ENCODE measurements at places on chromosomes 4 and X.
A peak's percentile ranks its signal among the peaks of the same experiment; 100 is the strongest.

- DNase-seq = no peak
Measured at GRCh38 chr4:122548886-122549630, 71.8 kb downstream of the IL21 start.

- DNase-seq = no peak
Measured at GRCh38 chr4:174403177-174403543, 119.1 kb downstream of the HPGD start.

DNA sequence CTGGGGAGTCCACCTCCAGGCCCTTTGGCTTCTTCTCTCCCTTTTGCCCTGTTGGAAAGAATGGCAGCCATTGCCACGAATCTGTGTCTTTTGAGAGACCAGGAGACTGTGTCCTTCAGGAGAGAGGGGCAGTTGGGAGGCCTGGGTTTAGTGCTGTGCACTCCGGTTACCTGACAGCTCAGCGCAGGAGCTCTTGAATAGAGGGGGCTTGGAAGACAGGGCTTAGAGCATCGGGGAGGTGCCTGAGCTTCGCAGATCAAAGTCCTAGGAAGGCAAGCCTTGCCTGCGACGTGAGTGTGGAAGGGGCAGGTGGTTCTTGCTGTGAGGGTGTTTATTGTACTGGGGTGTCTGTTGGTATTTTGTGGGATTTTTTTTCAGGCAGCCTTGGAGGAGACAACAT, 41.9 kb upstream of the TADA2B start:
- DNase-seq = no peak

DNA sequence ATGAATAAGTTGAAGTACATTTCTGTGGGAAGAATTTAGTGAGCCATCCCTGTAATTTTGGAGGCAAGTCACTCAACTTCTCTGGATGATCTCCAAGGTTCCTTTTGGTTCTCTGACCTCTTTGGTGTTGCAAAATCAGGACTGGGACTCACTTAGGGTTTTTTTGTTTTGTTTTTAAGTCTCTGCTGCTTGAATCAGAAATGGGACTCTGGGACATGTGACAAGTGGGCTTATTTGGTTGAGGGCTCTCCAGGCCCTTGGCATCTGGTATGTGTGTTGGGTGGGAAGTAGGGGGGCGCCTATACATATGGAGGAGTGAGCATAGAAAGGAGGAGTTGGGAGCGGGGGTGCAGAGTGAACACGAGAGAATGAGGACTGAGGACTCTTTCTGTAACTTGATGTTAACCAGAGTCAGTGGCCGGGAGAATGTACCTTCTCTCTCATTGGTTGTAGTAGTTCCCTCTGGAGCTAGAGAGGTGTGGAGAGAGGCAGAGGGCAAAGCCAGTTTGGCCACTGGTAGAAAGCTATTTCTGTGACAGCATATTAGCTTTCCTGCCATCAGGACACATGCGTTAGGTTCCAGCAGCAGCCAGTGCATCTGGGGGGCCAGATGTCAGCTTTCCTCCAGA, 1.9 kb downstream of the ARHGAP10 start:
- peak; percentile 63 for DNase-seq

DNA sequence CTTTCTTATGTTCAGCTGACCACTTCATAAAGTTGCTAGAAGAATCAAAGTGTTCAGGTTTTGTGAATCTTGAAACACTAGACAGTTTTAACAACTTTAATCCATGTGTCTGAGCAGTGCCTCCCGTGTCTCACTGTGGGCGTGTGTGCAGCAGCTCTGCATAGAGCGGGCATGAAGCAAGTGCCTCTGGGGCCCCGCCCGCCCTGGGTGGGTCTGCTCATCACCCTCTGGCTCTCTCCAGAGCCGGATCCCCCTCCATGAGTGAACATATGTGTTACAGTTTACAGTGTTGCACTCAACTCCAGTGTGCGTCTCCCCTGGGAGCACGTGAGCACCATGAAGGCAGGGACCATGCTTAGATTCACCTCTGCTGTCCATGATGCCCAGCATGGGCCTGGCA, 37.6 kb upstream of the CRMP1 start:
- DNase-seq = no peak

GRCh38 chrX:25125483-25125882, 109.7 kb upstream of the ARX start:
- DNase-seq = no peak

GRCh38 chr4:93865650-93866049, 37.1 kb downstream of the ATOH1 start:
- no peak for DNase-seq

GRCh38 chrX:32289356-32289755, 922.0 kb downstream of the DMD start:
- no peak for DNase-seq

GRCh38 chrX:18026166-18026565, 165.1 kb upstream of the RAI2 start:
- no peak for DNase-seq

DNA sequence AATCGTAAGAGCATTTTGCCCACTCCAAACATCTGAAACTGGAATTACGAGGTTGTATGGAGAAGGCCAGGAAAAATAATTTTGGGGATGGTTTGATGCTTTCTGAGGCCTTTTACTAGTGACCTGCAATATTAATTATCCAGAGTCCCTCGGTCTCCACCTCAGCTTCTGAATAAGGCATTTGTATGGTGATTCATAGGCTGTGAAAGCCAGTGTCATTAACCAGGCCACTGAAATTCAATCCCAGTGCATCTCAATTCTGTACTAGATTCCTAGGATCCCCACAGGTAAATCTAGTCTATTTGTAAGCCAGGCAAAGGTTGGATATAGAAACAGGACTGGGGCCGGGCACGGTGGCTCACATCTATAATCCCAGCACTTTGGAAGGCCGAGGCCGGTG, 135.4 kb upstream of the RBPJ start:
- no peak for DNase-seq

- no peak for DNase-seq
Measured at GRCh38 chrX:47184486-47184885, 9.1 kb upstream of the UBA1 start.

DNA sequence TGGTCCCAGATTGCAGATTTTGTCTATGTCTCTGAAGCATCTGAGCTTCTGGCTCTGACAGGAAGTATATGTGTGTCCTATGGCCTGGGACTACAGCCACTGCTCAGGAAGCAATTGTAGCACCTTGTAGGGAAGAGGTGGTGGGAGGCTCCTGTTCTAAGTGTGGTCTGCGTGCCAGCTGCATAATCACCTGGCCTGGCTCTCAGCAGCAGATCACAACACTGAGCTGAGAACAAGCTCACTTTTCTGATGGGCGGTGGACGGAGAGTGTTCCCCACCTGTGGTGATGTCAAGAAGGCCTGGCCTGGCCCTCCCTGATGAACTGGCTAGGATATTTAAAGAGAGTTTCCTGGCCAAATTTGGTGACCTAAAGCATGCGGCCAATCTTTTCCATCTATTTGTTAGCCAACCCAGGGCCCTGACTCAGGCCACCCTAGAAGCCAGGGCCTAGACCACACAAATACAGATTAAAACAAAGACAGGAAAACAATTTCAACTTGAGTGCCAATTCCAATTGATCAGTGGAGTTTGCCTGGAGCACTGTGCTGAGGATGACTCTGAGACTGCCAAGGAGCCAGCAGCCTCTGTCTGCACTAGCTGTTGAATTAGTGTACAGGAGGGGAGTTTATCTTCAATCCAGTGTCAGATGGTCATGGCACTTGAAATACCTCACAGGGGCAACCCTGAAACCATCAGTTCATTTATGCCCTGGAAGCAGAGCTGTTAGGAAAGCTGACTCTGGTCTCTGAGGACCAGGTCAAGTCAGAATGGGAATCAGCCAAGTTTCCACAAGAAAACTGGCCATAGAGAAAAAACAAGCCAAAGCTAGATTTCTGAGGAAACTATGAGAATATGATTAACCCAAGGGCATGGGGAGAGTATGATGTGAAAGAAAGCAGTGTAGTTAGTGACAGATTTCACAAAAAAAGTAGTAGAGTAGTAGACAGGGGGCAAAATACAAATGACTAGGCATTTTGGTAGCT, 47.4 kb downstream of the PRDM5 start:
- no peak for DNase-seq

DNA sequence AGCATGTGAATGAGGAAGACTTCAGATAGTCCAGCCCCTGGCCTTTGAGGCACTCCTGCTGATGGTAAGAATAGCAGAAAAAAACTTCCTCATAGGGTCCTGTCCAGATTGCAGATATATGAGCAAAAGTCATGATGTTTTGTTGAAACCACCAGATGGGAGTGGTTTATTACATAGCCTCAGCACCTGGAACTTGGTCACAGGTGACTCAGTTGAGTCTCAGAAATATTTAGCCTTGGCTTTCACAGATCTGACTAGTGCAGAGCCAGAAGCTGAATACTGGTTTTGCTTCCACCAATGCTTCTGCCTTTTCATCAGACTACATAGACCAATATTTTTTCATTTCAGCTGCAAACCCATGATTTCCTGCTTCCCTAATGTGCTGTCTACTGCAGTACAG, 994.9 kb upstream of the SLIT2 start:
- DNase-seq = no peak

- no peak for DNase-seq
Measured at GRCh38 chr4:121208244-121209007, 44.3 kb upstream of the TNIP3 start.

DNA sequence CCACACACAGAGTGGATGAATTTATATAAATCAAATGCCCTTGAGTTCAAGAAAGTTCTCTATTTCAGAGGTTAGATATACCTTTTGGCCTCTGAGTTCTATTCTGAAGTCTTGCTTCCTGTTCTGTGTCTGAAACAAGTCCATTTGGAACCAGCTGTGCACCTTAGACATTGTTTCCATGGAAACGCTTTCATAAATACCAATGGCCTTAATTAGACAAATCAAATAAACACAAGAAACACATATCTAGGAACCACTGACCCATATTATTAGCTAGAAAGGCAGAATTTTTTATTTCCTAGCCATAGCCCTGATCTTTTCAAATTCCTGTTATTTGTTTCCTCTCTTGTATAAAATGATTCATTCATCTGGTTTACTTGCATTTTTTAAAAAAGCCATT, 8.4 kb upstream of the C4orf54 start:
- DNase-seq = no peak

- no peak for DNase-seq
Measured at GRCh38 chr4:154960476-154960875, 179.4 kb downstream of the RBM46 start.

- DNase-seq = peak; percentile 0
Measured at GRCh38 chr4:104859601-104860237, 287.0 kb upstream of the TET2 start.

DNA sequence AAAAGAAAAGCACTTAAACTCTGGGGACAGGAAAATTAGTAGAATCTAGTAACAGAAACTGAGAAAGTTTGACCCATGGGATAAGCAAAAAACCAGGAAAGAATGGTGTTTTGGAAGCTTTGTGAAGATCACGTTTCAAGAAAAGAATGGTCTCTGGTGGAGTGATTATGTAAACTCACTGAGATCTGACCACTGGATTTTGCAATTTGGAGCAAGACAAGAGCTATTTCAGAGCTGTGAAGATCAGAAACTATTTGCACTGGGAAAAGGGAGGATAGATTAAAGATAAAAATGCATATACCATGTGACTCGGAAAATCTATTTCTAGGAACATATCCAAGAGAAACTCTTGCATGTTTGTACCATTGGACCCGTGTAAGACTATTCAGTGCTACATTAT, 4.3 kb downstream of the TMPRSS11D start:
- DNase-seq = peak; percentile 9

DNA sequence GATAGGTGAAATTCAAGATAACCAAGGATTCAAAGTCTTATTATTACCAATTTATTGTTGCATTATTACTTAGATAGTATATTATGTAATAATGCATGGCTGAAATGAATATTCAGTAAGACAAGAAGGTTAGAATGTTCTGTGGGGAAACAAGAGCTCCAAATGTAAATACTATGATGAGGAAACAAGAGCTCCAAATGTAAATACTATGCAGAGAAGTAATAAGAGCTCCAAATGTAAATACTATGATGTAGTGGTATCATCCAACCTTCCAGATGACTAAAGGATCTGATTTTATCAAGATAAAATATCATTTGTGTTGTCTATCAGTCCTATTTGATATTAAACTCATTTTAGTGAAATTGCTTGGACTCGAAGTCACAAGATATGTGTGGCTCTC, 82.2 kb upstream of the PCDH18 start:
- no peak for DNase-seq

- DNase-seq = peak; percentile 89
Measured at GRCh38 chrX:2370456-2370855, 130.3 kb downstream of the DHRSX start.

DNA sequence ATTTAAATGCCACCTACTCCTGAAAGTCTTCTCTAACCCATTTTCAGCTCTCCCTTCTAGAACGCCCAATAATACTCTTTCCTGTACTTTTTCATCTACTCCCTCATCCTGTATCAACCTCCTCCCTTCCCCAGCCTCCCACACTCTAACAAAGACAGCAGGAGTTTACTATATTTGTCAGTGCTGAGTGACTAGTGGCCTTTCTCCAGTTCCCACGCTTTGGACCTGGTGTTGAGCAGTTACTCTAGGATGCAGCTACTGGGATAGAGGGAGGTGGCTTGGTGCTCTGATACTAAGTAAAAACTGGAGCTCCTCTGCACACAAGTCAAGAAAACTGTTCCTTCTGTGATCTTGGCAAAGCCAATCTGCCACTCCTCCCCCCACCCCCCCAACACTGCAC, 36.1 kb upstream of the KLHL13 start:
- DNase-seq = no peak

- DNase-seq = peak; percentile 74
Measured at GRCh38 chr4:159191989-159192388, 89.1 kb downstream of the RAPGEF2 start.

DNA sequence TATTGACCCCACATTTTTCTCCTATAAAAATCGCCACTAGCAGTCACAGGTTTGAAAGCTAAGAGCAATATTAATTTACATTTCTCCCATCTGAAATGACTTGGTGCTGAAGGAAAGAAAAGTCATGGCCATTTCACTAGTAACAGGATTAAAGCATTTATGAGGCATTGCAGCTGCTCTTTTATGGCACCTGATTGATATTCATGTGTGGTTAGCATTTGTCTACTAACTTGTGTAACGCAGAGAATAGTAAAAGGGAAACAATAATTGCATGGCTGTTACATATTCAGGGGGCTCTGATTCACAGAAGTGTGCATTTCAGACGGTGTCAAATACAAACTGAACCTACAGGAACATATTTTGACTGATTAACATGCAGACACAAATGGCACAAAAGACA, 5.2 kb downstream of the PCDH19 start:
- no peak for DNase-seq

- peak; percentile 43 for DNase-seq
Measured at GRCh38 chr4:20268028-20268427, 16.3 kb downstream of the SLIT2 start.

- peak; percentile 62 for DNase-seq
Measured at GRCh38 chr4:180560896-180561295, 1682.3 kb upstream of the TENM3 start.

- DNase-seq = no peak
Measured at GRCh38 chr4:152881974-152882373, 54.1 kb upstream of the FHDC1 start.

GRCh38 chr4:189053621-189054020, 887.1 kb upstream of the FRG1 start:
- no peak for DNase-seq

DNA sequence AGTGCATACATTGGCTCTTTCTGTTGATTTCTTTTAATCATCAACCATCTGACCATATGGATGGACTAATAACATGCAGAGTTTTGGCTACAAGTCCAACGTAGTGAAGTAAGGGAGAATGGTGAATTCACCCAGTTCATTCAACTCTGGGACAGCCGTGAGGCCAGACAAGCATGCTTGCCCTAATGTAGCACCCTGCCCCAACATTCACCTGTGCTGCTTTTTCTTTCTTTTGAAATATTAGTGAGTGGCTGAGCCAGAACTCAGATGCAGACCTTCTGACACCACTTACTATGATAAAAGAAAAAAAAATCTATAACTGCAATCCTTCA, 17.5 kb downstream of the ARSJ start:
- no peak for DNase-seq
